NCI-H524 (cell line): ENCODE measurements at places on chromosomes 3 and 15.

- DNase-seq = no peak
These were observed 256.3 kb upstream of the SEMA6D start for GRCh38 chr15:47460795-47461573.

DNA sequence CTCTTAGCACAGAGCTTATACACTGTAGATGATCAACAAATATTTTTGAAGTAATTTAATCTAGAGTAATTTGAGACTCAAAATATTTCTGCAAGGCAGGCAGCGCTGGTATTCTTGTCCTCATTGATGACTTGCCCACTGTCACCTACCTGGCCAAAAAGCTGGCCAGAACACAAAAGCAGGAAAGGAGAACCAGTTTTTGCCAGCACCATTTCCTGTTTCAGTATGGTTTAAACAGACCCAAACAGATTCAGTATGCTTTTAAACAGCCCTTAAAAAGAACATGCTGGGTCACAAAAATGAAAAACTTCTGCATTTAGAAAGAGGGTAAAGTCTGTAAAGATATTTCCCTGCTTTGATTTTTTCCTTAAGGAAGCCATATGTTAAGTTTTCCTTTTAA, 42.3 kb upstream of the ZNF280D start:
- no peak for DNase-seq

GRCh38 chr3:6799264-6799915, 61.5 kb upstream of the GRM7 start:
- DNase-seq = no peak

DNA sequence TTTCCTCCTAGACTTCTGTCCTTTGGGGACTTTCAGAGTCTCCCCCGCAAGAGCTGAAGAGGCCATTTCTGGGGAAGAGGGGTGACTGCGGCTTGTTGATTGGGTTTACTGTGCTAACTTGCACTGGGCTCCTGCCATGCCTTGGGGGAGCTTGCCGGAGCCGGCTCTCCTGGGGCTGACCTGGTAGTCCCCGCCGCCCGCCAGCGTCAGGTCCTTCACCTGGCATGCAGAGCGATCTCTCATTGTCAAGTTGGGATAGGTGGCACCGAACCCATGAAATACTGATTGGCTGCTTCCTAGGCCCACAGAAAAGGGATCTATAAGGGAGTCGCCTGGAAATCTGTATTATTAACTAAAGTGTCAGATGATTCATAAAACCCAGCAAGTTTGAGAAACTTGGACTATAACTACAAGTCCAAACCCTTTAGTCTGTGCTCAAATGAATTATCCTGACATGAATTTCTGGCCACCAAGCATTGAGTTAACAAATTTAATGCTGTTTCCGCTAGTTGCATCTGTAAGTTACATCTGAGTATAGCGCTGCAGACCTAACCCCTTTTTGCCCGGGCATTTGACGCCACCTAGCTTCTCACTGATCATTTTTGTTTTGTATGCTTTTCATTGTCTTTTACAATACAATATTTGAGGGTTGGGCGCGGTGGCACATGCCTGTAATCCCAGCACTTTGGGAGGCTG, 607 bp upstream of the IMP3 start:
- DNase-seq = peak; percentile 60

GRCh38 chr3:135992072-135992471, 26.5 kb downstream of the PPP2R3A start:
- DNase-seq = no peak

- no peak for DNase-seq
These were observed 13.2 kb downstream of the SIDT1 start for GRCh38 chr3:113545594-113545993.

GRCh38 chr15:66017000-66017399, 147.7 kb downstream of the RAB11A start:
- no peak for DNase-seq

- DNase-seq = no peak
These were observed 453.0 kb upstream of the CFAP20DC start for GRCh38 chr3:59502806-59503205.

- no peak for DNase-seq
These were observed 131.1 kb downstream of the XXYLT1 start for GRCh38 chr3:195139876-195140240.

DNA sequence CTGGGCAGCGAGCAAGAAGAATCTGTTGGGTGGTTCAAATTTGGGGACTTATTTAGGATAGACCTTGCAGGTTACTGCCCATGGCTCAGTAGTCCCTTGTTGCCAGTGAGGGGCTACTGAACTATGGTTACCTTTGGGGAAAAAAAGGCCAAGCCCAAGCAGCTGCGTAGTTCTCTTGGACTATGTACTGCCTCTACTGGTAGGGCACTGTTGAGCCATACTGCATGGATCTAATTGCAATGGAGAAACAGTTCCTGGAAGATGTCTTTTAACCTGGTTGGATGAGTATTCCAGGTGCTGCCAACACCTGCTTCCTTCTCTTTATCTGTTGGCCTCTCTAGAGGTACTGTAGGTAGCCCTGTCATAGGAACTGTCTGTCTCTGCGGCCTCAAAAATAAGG, 671.9 kb upstream of the CBLB start:
- no peak for DNase-seq
